ENCODE measurements at places on chromosomes 11 and 22.

DNA sequence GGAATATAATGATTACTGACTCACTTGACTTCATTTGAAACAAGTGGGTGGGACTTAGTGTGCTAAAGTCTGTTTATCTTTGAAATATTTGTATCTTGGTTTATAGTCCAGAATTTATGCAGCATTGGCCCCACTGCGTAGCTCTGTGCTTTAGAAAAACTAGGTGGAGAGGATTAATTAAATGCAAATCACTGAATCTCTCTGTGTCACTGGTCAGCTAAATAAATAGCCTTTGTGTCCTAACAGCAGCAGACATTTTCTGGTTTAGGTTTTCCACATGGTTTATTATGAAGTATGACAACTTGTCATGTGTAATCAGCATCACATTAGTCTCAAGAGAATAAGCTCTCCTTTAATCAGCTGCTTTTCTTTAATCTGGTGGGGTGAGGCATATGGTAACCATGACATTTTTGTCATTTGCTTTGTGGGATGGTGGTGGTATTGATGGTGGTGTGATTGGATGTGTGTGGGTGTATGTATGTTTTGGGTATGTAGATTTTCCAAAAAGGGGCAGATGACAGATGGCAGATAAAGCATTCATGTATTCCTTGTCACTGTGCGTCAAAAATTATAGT is 33.9 kb downstream of the BCL2L13 start:
- H3K4me1 ChIP-seq = no peaks in the 10 kb centered on the region
- H3K36me3 ChIP-seq = peaks cover 4% of the 10 kb centered on the region
- H3K4me3 ChIP-seq = no peak overlapping the region
- no peaks in the 10 kb centered on the region for H3K27me3 ChIP-seq
- H3K27ac ChIP-seq = no peak overlapping the region
- DNase-seq = no peak

DNA sequence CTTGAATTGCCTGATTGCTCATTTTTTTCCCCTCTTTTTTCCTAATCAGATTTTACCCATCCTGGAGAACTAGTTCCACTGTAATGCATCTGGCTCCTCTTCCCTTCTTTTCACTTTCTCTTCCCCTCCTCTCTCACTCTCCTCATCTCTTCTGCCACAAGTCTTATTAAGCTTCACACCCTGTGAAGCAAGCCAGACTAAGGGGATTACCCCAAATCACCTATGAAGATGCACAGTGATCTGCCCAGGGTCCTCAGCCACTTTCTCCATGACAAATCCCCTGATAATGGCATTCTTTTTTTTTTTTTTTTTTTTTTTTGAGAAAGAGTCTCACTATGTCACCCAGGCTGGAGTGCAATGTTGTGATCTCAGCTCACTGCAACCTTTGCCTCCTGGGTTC is 11.2 kb downstream of the UBASH3B start:
- 0 out of 2 replicates have a peak, but pooled peaks cover 2% of the 10 kb centered on the region for H3K4me1 ChIP-seq
- peaks cover 17% of the 10 kb centered on the region for H3K36me3 ChIP-seq
- peak overlapping the region; percentile 47 for H3K27ac ChIP-seq

- H3K4me1 ChIP-seq = no peaks in the 10 kb centered on the region
- no peak for DNase-seq
- H3K4me3 ChIP-seq = no peak overlapping the region
- H3K27me3 ChIP-seq = no peaks in the 10 kb centered on the region
- no peaks in the 10 kb centered on the region for H3K36me3 ChIP-seq
- H3K27ac ChIP-seq = no peak overlapping the region
Observed at GRCh38 chr11:10414659-10415058, 40.4 kb upstream of the AMPD3 start.

DNA sequence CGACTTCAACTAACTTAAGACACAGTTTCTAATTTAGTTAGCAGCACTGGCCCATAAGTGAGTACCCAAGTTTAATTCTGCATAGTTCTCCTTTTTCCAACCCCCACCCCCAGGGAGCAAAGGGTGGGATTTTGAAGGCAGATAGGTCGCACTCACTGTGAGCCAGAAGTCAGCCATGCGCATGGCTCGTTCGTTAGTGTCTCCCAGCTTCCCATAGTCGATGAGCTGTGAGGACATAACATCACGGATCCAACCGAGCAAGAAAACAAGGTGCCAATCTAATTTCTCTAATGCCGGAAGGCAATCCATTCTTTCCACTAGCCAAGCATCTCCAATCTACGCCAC is 577 bp downstream of the MRPL17 start:
- DNase-seq = no peak
- peaks cover 34% of the 10 kb centered on the region for H3K4me1 ChIP-seq
- H3K4me3 ChIP-seq = peak overlapping the region; percentile 99
- H3K36me3 ChIP-seq = peaks cover 24% of the 10 kb centered on the region

- no peak overlapping the region for H3K27ac ChIP-seq
- DNase-seq = no peak
- no peak overlapping the region for H3K4me3 ChIP-seq
- no peaks in the 10 kb centered on the region for H3K36me3 ChIP-seq
- peaks cover 7% of the 10 kb centered on the region for H3K4me1 ChIP-seq
Observed at GRCh38 chr11:131745405-131745804, 375.0 kb downstream of the NTM start.

DNA sequence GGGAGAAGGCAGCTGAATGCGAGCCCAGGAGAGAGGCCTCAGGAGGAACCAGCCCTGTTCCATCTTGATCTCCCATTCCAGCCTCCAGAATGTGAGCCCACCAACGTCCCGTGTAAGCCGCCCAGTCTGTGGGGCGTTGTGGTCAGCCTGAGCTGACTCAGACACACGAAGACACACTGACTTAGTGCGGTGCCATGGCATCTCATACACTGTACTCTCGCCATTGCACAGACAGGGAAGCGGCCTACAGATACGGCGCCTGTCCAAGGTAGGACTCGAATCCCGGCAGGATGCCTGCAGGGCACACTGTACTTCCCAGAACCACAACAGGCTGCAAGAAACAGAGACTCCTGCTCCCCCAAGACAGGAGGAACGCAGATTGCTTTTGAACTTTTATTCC is 179.6 kb downstream of the CTTN start:
- no peak overlapping the region for H3K27ac ChIP-seq
- H3K36me3 ChIP-seq = no peaks in the 10 kb centered on the region
- peaks cover 10% of the 10 kb centered on the region for H3K4me1 ChIP-seq
- no peak overlapping the region for H3K4me3 ChIP-seq
- DNase-seq = no peak

DNA sequence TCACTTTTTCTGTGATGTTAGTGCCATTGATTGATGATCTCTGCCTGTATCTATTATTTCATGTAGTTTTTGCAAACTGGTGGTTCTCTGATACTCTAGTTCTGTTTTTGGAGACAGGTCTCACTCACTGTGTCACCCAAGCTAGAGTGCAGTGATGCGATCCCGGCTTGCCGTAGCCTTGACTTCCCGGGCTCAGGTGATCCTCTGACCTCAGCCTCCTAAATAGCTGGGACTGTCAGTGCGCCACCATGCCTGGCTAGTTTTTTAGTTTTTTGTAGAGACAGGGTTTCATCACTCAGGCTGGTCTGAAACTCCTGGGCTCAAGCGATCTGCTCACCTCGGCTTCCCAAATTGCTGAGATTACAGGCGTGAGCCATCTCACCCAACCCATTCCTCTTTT is 16.4 kb downstream of the TEAD1 start:
- H3K27ac ChIP-seq = no peak overlapping the region
- no peak overlapping the region for H3K4me3 ChIP-seq
- DNase-seq = no peak
- H3K36me3 ChIP-seq = no peaks in the 10 kb centered on the region
- peaks cover 96% of the 10 kb centered on the region for H3K4me1 ChIP-seq

DNA sequence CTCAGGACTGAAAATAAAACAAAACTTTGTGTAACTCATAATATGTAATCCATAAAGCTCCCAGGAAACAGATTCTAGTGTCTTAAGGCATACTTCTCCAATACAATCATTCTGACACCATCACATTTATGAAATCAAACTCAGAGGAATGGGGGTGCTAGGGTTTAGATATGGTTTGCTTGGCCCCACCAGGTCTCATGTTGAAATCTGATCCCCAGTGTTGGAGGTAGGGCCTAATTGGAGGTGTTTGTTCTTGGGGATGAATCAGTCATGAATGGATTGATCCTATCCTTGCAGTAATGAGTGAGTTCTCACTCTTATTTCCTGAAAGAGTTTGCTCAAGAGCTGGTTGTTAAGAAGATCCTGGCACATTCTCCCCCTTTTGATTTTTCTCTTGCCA is 380.9 kb downstream of the ETS1 start:
- H3K36me3 ChIP-seq = no peaks in the 10 kb centered on the region
- no peaks in the 10 kb centered on the region for H3K27me3 ChIP-seq
- no peak overlapping the region for H3K27ac ChIP-seq

- peak overlapping the region; percentile 96 for H3K27ac ChIP-seq
- H3K4me3 ChIP-seq = peak overlapping the region; percentile 32
- no peaks in the 10 kb centered on the region for H3K36me3 ChIP-seq
- H3K27me3 ChIP-seq = peaks cover 2% of the 10 kb centered on the region
Observed at GRCh38 chr11:75554258-75555022, 7.6 kb upstream of the SERPINH1 start.

- no peaks in the 10 kb centered on the region for H3K36me3 ChIP-seq
- H3K27me3 ChIP-seq = peaks cover 10% of the 10 kb centered on the region
- H3K4me1 ChIP-seq = peaks cover 15% of the 10 kb centered on the region
- no peak overlapping the region for H3K27ac ChIP-seq
Observed at GRCh38 chr22:38941488-38941987, 15.9 kb upstream of the APOBEC3A start.

- H3K27ac ChIP-seq = no peak overlapping the region
- H3K36me3 ChIP-seq = no peaks in the 10 kb centered on the region
- no peak for DNase-seq
- H3K4me1 ChIP-seq = peaks cover 11% of the 10 kb centered on the region
Observed at GRCh38 chr11:35126000-35126878, 12.7 kb upstream of the CD44 start.

DNA sequence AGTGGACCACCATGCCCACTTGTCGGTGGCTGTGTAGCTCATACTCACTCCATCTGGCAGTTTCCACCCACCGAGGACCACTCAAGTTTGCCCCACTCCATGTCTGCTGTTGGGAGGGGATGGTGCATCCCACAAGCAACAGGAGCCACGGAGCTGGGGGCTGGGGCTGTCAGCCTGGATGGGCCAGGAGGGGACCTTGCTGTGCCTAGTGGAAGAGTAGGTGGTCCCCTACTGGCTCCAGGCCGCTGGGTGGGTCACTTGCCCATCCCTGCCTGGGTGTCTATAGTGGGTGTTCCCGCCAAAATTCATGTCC is 57.0 kb downstream of the SMIM38 start:
- no peak overlapping the region for H3K4me3 ChIP-seq
- no peak overlapping the region for H3K27ac ChIP-seq
- H3K36me3 ChIP-seq = no peaks in the 10 kb centered on the region

DNA sequence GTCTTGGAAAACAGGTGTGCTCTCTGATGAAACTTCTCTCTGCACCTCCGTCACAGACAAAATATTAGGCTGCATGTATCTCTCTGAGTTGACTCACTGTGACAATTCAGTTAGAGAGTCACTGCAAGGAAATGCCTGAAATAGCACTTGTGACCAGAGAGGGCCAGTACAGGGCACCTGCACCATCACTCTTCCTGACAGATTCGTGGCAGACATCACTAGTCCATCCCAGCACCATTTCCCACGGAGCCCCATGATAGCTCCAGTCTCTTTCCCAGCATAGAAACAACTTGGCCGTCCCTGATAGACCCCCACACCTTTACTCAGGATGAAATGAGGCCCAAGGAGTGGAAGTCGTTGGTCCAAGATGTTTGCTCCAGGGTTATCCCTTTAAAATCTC is 73.3 kb upstream of the ISX start:
- no peak overlapping the region for H3K27ac ChIP-seq
- no peaks in the 10 kb centered on the region for H3K27me3 ChIP-seq
- H3K4me3 ChIP-seq = no peak overlapping the region
- H3K4me1 ChIP-seq = no peaks in the 10 kb centered on the region

GRCh38 chr11:116658876-116659535 is 113.8 kb downstream of the BUD13 start:
- DNase-seq = no peak
- H3K4me3 ChIP-seq = no peak overlapping the region
- no peaks in the 10 kb centered on the region for H3K27me3 ChIP-seq
- H3K4me1 ChIP-seq = no peaks in the 10 kb centered on the region

- no peak overlapping the region for H3K27ac ChIP-seq
- peaks cover 14% of the 10 kb centered on the region for H3K27me3 ChIP-seq
- peak; percentile 76 for DNase-seq
- H3K4me1 ChIP-seq = peaks cover 51% of the 10 kb centered on the region
- H3K4me3 ChIP-seq = no peak overlapping the region
Observed at GRCh38 chr11:116454020-116454645, 318.7 kb downstream of the BUD13 start.

DNA sequence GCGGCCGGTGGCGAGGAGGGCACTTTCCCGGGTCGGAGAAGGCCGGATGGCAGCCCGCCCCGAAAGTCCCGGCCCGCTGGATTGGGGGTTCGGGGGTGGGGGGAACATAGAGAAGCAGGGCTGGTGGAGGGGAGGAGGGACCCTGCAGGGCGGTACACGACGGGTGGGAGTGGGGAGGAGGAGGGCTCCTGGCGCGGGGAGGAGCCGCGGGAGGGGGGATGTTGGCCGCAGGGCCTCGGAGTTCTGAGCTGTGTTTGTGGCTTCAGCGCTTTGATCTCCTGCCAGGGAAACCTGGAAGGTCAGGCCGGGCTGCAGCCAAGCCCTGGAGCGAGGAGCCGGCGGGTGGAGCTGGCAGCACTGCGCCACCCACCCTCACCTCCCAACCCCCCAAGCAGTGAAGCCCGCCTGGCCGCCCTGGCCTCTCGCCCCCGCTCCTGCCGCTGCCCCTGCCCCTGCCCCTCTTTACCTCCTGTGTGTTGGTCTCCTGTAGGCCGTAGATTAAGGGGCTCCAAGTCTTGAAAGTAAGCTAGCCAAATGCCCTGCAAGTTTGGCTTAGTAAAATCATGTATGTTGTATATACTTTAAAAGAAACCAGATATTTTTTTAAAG is 30.9 kb downstream of the C22orf31 start:
- H3K27me3 ChIP-seq = no peaks in the 10 kb centered on the region
- H3K27ac ChIP-seq = peak overlapping the region; percentile 98
- H3K4me3 ChIP-seq = peak overlapping the region; percentile 77
- no peaks in the 10 kb centered on the region for H3K36me3 ChIP-seq
- DNase-seq = peak; percentile 71
- peaks cover 39% of the 10 kb centered on the region for H3K4me1 ChIP-seq

- no peak overlapping the region for H3K27ac ChIP-seq
- H3K4me1 ChIP-seq = 0 out of 2 replicates have a peak, but pooled peaks cover 3% of the 10 kb centered on the region
- DNase-seq = no peak
- H3K4me3 ChIP-seq = no peak overlapping the region
- H3K27me3 ChIP-seq = no peaks in the 10 kb centered on the region
Observed at GRCh38 chr11:19978668-19979518, 181.4 kb downstream of the DBX1 start.

- no peak overlapping the region for H3K27ac ChIP-seq
- no peaks in the 10 kb centered on the region for H3K27me3 ChIP-seq
- DNase-seq = no peak
- no peaks in the 10 kb centered on the region for H3K36me3 ChIP-seq
Observed at GRCh38 chr11:126704096-126704495, 296.5 kb downstream of the KIRREL3 start.

DNA sequence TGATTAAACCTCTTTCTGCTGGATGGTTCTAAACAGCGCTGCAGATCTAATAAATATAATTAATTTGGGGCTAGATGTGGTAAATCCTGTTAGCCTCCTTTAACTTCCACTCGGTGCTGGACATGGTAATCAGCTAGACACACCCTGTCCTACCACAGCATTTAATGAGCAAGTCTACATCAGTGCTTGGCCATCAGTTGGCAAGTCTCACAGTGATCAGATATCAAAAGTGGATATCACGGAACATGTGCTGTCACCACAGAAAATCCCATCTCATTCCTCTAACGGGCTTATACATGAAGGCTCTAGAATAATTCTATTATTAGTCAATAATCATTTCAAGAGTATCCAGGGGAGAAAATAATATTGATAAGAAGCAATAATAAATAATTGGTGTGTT is 5.6 kb upstream of the USP28 start:
- peaks cover 2% of the 10 kb centered on the region for H3K27me3 ChIP-seq
- DNase-seq = no peak
- H3K4me1 ChIP-seq = peaks cover 24% of the 10 kb centered on the region
- H3K4me3 ChIP-seq = no peak overlapping the region
- H3K36me3 ChIP-seq = peaks cover 8% of the 10 kb centered on the region

Data from WTC11 (cell line).